Stimulated activated CD4-positive, alpha-beta T cell treated with anti-CD3 and anti-CD28 coated beads, TNF-alpha, amount 100 ng/mL, for 1 hour (primary cell): ENCODE measurements at places on chromosomes 2 and 18.

- DNase-seq = no peak
Measured at GRCh38 chr18:47113796-47114540, 36.3 kb downstream of the HDHD2 start.

- DNase-seq = no peak
Measured at GRCh38 chr2:128178149-128178649, 87.2 kb downstream of the UGGT1 start.

GRCh38 chr2:119760956-119761275 is 1.2 kb downstream of the PTPN4 start:
- no peak for DNase-seq

GRCh38 chr18:3594760-3595368 is 144.9 kb downstream of the TGIF1 start:
- no peak for DNase-seq

- DNase-seq = no peak
Measured at GRCh38 chr2:79375817-79376216, 137.0 kb upstream of the CTNNA2 start.
